ENCODE measurements at places on chromosomes 16 and 17. TPM values are rescaled to one million over a fixed set of nuclear protein-coding genes. Genes with fewer than 3 reads are reported as not detected.

Gene TMEM100
- not detected for total RNA-seq

Gene CCL5
- total RNA-seq = 16.4 TPM

Gene TMEM114
- not detected for total RNA-seq

Gene PGP
- total RNA-seq = 24.2 TPM

Gene IL32
- total RNA-seq = 1,060 TPM

Gene EVI2A
- total RNA-seq = 42.7 TPM

Gene CES5A
- not detected for total RNA-seq

Gene CCDC40
- total RNA-seq = 1.2 TPM

Gene UNK
- 26.9 TPM for total RNA-seq

Gene GPT2
- total RNA-seq = 33.2 TPM

Gene IRX3
- total RNA-seq = not detected

DNA sequence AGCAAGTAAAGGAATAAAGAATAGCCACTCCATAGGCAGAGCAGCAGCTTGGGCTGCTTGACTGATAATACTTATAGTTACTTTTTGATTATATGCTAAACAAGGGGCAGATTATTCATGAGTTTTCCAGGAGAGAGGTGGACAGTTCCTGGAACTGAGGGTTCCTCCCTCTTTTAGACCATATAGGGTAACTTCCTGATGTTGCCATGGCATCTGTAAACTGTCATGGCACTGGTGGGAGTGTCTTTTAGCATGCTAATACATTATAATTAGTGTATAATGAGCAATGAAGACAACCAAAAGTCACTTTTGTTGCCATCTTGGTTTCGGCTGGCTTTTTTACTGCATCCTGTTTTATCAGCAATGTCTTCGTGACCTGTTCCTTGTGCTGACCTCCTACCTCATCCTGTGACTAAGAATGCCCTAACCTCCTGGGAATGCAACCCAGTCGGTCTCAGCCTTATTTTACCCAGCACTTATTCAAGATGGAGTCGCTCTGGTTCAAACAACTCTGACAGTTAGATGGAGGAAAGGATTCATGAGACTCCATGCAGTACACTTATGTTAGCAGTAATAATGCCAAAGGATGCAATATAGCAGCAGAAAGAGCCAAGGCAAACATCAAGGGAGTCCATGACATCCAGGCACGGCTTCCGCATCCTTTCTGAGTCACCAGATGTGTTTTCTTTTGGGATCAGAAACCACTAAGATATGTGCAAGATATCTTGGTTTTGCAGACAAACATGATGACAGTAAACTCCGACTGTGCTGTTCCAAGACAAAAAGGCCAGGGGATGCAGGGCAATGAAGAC, 55.8 kb upstream of the B4GALNT2 start:
- DNase-seq = no peak

DNA sequence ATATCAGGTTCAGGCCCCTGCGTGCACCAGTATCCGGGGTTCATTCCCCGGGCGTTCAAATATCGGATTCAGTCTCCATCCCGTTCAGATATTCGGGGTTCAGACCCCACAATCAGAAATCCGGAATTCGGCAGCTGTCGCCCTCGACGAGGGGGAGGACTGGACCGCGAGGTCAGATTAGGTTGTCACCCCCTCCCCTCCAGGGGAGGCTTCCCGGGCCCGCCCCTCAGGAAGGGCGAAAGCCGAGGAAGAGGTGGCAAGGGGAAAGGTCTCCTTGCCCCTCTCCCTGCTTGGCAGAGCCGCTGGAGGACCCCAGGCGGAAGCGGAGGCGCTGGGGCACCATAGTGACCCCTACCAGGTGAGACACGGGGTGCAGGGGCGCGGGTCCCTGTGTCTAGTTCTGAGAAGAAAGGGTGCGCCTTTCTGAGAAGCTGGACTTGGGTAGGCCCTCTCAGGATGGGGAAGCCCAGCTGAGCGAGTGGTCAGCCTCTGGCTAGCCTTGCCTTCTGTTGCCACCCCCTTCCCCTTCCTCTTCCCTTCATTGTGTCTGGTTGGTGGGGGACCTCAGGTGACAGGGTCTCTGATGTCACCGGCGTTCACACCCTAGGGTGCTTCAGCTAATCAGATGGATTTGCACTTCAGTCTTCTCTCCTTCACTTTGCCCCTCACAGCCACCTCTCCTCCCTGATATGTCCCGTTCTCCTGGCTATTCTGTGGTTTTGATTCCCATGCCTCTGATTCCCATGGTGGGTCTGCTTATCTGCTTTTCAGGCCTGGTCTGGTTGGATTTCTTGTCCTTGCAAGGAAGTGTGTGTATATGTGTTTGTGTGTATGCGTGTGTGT, 844 bp downstream of the TAOK2 start:
- peak; percentile 25 for DNase-seq

DNA sequence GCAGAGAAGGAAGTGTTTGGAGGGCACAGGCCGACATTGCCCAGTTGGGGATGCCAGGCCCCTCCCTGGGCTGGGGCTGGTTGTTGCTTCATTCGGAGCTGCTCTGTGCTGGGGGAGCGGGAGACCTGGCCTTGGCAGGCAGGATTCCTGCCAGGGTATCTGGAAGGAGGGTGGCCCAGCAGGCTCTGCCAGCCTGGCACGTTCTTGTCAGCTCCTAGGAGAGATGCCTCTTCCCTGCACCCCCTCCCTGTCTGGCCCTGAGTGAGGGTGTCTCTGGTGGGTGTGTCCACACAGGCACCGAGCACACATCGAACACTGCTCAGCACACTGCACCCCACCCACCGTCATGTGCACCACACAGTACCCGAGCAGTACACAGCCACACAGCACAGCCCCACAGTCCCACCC, 35.2 kb downstream of the ARHGAP23 start:
- no peak for DNase-seq

DNA sequence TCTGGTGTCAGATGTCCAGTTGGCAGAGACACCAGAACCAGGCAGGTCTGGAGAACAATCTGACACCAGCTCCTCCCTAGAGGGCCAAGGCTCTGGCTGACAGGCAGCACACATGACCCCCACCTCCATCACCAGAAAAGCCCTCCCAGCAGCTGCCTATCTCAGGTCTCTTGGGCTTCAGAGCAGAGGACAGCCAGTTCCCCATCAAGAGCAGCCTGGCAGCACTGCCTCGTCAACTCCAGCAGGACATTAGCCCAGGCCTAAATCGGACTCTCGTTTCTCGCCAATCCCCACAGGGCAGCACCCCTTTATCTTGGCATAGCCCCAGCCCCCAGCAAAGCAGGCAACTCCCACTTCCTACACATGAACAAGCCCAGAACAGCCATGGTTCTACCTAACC, 4.4 kb downstream of the JUP start:
- no peak for DNase-seq

DNA sequence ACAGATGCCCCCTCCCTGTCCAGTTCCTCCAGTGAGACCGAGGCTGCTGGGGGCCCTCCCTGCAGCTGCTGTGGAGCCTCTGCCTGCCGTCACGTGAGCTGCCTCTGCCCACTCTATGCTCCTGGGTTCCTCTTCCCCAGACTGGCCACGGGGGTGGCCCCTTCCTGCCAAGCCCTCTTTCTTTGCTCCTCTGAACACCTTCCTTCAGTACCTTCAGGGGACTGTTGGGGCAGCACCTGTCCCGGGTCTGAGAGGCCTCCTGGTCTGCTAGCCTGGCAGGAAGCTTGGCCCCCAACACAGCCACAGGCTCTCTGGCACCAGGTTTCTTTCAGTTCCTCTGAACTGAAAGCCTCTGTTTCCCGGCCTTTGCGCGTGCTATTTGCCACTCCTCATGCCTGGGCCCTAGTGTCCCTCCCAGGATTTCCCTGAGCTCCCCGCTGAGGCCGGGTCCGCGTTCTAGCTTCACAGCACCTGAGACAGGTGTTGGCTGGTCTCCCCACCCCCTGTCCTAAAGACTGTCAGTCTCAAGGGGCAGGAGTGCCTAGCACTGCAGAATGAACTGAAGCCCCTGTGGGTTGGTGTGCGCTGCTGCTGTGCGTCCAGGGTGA, 6.6 kb upstream of the ATP6V0C start:
- no peak for DNase-seq

GRCh38 chr17:80117491-80118401, 16.4 kb downstream of the GAA start:
- no peak for DNase-seq

GRCh38 chr16:4938683-4939030, 1.7 kb upstream of the PPL start:
- DNase-seq = no peak

DNA sequence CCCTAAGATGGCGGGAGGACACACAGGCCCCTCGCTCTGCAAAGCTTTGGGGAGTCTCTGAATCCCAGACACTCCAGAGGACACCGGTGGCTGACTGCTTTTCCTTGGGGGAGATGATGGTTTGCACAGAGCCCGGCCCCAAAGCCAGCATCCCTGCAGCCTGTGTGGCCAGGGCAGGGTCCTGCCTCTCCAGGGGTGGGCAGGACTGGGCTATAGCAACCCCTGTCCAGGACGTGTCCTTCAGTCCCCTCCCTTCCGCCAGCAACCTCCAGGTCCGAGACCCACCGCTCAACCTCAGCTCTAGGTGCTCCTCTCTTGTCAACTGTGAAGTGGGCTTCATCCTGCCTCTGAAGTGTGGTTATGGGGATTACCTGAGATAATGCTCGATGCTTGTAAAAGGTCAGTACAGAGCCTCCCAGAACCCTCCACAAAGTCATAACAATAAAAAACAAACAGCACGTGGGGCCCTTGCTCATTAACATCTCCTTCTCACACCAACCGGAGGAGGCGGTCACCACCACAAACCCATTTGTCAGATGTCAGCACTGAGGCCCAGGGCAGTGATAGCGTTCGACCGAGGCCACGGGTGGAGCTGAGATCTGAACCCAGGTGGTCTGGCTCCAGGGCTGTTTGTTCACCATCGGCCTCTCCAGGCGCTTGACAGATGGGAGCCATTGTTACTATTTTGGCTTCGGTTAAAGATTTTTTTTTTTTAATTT, 304.8 kb downstream of the IRF8 start:
- no peak for DNase-seq

DNA sequence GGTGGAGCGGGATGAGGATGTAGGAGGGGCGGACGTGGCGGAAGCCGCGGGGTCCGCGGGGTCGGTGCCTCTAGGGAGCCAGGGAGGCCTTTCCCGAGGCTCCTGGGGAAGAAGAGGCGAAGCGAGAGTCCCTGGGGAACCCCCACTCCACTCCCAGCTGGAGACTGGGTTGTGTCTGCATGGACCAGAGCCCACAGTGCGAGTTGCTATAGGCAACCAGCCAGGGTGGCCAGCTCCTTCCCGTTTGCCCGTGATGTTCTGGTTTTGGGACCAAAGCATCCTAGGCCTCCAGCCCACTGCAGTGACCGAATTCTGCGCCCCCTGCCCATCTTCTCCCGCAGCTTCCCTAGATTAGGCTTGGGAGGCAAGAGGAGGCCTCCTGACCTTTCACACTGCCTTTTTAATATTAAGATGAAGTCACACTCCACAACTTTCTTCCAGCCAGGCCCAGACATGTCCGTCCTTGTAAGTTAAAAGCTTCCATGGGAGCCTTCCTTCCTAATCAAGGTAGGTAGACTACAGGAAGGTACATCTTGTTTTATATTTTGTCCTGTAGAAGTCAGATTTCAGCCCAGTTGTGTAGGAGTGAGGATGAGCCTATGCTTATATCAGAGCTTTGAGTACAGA, 469 bp downstream of the AMZ2 start:
- DNase-seq = no peak

DNA sequence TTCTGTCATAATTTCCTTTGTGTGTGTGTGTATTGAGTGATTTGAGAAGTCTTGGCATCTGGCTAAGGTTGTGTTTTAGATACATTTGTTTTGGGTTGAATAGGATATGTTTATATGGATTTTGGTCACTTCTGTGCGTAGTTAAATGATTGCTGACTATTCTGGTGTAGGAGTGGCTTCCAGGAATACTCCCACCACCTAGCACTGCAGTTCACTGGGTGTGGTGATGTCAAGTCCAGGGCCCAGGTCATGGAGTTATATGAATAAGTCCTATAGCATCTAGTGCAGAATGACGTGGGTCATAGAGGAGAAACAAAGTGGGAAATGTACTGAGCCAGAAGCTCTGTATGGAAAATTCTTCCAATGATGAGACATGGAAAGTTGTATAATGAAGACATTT, 465.4 kb upstream of the CCL2 start:
- no peak for DNase-seq
